ENCODE measurements at places on chromosomes 1 and 21.

- no peak for DNase-seq
Observed at GRCh38 chr1:55588309-55588708, 373.1 kb upstream of the USP24 start.

- DNase-seq = no peak
Observed at GRCh38 chr1:111736548-111737215, 2.5 kb downstream of the INKA2 start.

DNA sequence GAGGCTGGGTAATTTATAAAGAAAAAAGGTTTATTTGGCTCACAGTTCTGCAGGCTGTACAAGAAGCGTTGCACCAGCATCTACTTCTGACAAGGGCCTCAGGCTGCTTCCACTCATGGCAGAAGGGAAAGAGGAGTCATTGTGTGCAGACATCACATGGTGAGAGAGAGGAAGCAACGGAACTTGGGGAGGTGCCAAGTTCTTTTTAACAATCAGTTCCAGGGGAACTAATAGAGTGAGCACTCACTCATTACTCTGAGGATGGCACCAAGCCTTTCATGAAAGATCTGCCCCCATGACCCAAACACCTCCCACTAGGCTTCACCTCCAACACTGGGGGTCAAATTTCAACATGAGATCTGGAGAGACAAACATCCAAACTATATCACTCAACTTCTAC lies 77.2 kb downstream of the DDAH1 start:
- no peak for DNase-seq

DNA sequence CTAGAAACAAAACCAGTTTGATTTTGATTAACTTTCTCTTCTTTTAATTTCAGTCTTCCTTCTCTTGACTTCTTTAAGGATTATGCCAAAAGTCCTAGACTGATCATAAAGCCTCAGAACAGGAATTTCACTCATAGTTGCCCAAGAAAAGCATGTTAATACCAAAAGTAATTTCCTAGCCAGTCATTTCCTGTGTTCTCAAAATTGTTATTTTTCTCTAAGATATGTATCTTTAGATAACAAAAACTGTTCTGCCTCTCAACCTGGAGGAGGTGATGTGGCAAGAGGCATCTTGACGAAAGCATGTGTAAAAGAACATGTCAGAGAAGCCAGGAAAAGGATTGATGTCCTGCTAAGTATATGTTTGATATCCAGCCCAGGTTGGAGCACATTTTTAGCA lies 78.0 kb upstream of the IPO9 start:
- no peak for DNase-seq

DNA sequence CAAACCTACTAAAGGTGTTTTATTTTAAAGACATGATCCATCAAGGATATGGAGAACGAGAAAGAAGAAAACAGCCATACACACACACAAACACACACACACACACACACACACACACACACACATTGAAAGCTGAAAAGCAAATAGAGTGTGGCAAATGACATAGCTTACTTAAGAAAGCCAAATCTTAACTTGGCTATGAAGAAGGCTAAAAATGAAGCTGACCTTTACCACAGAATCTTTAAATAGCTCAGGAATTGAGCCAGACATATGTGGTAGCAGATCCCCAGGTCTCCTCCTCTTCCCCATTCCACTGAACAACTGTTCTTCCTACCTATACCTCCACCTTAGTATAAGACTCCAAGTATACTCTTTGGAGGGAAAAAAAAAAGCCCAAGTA lies 185.6 kb downstream of the CLEC20A start:
- DNase-seq = no peak

- no peak for DNase-seq
Observed at GRCh38 chr1:205046870-205047269, 3.9 kb downstream of the CNTN2 start.

DNA sequence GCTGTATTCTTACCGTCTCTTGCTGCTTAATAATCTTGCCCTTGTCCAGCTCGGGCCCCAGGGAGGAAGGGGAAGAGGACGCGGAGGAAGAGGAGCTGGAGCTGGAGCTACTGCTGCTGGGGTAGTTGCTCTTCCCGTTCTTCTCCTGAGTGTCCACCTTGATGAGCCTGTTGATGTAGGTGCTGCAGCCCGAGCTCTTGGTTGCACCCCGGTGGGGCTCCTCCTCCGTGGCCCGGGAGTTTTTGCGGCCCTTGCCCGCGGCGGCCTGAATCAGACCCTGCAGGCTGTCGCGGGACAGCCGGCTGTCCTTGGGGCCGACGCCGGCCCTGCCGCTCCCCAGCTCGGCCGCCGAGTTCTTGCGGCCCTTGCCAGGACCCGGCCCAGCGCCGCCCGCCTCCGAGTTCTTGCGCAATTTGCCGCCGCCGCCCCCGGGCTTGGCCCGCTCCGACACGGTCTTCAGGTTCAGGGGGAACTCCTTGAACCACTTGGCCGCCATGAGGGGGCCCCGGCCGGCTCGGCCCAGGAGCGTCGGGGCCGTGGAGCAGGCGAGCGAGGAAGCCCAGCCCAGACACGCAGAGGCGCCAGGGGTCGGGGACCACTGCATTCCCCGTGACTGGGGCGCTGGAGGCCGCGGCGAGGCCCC lies 475 bp upstream of the TDRD10 start:
- peak; percentile 34 for DNase-seq

GRCh38 chr21:31634993-31635392 lies 24.5 kb upstream of the SOD1 start:
- no peak for DNase-seq

DNA sequence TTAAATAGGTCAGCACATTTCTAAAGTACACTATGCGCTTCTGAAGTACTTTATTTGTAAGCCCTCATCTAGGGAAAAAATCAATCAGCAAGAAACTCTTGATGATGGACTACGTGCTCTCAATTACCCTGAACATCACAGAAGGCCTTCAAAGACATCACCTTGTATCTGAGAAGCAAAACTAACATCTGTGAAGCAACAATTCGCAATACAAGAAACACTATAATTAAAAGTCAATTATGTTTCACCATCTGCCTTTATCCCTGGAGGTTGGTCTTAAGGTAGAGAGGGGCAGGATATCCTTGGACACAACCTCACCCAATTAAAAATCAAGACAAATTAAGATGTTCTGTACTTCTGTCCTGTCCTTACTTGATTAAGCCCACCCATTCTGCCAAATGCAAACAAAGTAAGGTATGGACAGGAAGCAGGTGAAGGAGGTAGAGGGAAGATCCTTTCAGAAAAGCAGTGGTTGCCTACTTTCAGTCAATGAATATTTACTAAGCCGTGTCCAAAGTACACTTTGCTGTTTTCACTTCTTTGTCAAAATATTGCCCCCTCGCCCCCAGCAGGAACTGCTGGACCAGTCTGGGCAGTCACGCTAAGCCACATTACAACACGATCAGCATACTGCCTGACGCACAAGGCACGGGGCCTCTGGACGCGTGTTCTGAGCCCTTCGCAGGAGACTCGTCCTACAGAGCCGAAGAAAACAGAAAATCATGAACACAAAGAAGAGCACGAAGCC lies 887 bp downstream of the SLC19A2 start:
- no peak for DNase-seq

- no peak for DNase-seq
Observed at GRCh38 chr1:9135073-9135836, 6.4 kb upstream of the GPR157 start.

GRCh38 chr21:41135746-41136145 lies 32.2 kb upstream of the BACE2 start:
- no peak for DNase-seq

DNA sequence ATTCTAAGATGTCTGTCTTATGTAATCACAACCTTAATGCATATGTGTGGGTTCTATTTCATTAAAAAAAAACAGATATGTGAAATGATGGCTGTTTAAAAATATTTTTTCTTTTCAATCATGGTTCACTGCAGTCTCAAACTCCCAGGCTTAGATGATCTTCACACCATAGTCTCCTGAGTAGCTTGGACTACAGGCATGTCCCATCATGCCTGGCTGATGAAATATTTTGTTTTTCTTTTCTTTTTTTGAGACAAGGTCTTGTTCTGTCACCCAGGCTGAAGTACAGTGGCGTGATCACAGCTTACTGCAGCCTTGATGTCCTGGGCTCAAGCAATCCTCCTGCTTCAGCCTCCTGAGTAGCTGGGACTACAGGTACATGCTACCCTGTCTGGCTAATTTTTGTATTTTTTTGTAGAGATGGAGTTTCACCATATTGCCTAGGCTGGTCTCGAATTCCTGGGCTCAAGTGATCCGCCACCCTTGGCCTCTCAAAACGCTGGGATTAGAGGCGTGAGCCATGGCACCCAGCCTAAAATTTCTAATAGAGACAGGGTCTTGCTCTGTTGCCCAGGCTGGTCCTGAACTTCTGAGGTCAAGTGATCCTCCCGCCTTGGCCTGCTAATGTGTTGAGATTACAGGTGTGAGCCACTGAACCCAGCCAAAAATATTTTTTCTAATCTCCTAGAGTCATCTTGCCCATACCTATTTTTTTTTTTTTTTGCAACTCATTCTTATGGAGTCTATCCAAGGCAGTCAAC lies 67.6 kb downstream of the GIPC2 start:
- no peak for DNase-seq

DNA sequence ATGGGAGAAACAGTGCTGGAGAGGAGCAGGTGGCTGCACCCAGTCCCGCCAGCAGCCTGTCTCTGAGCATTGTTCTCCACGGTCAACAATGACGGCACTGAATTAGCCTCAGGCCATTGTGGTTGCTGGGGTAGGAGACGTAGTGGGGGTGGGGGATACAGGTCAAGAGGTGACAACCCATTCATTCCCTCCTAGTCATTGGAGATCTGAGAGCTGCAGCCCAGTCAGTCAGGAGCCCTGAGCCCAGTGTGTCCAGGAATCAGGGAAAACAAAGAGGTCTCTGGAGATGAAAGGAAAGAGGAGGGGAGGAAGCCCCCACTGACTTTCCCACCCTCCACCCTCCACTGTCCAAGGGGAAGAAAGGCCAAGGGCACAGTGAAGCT lies 15.3 kb downstream of the SMIM12 start:
- no peak for DNase-seq

DNA sequence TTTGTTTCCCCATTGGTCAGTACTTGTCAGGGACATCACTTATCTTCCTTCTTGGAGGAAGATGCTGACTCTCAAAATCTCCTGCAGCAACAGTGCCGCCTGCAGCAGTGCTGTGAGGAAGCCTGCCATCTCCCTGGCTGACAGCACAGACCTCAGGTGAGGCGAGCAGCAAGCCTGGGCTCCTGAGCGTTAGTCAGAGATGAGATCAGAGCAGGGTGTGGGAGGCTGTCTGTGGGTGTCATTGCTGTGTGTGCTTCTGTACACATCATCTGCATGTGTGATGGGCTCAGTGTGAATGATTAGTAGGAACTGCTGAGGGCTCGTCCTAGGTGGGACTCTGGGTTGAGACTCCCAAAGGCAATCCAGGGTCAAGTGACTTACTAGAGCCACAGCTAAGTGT lies 6.1 kb downstream of the STRIP1 start:
- no peak for DNase-seq

GRCh38 chr1:42524330-42524729 lies 61.2 kb downstream of the CCDC30 start:
- DNase-seq = no peak

DNA sequence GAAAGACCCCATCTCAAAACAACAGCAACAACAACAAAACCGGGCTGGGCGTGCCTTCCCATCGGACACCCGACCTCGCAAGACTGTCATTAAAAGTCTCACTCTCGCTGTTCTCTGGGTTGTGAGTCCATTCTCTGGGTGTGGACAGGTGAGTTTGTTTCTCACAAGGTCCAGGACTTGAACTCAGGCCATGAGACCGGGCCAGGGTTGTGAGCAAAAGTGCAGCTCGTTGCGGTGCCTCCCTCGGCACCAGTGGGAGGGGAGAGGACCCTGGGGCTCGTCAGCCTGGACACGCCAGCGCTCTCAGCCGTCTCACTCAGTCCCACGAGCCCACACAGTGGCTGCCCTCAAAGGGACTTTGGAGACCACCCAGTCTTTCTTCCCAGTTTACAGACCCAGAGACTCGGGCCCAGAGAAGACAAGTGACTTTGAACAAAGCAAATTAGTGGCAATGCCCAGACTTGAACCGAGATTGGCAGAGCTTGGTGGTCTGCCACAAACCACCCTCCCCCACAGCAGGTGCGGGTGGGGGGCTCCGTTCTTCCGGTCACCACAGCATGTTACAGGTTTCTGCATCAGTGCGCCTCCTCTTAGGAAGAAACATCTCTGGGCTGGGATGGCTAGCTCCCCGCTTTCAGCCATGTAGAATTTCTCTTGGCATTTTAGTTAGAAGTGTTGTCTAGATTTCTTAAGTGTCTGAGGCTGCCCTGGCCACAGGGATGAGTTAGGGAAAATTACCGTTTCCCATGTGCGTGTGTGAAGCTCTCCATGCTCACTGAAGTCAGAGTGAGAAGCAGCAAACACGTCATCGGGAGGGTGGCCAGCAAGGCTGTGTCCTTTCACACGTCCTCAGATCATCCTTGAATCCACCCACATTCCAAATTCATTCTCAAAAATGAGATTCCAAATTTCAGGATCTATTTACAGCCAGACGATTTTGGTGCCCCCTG lies 28.3 kb downstream of the LRRC3 start:
- no peak for DNase-seq

- DNase-seq = no peak
Observed at GRCh38 chr1:2213576-2214505, 14.3 kb upstream of the SKI start.

GRCh38 chr1:69993810-69994209 lies 211.6 kb downstream of the LRRC40 start:
- no peak for DNase-seq

GRCh38 chr1:199545780-199546179 lies 481.7 kb upstream of the NR5A2 start:
- no peak for DNase-seq

DNA sequence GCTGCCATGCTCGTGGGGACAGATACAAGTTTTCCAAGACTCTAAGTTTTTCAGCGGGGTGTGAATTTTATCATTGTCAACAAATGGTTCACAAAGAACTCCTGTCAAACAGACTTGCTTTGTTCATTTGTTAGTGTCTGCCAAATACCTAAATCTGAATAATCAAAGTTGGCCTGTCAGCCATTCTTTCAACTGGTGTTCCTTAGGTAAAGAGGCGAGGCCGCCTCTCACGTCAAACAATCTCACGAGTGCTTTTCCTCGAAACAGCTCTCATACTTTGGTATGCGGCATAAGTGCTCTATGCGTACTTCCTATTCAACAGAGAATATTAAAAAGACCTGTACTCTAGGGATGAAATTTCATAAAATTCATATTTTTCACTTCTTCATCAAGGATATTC lies 51.4 kb upstream of the KANK4 start:
- DNase-seq = no peak

DNA sequence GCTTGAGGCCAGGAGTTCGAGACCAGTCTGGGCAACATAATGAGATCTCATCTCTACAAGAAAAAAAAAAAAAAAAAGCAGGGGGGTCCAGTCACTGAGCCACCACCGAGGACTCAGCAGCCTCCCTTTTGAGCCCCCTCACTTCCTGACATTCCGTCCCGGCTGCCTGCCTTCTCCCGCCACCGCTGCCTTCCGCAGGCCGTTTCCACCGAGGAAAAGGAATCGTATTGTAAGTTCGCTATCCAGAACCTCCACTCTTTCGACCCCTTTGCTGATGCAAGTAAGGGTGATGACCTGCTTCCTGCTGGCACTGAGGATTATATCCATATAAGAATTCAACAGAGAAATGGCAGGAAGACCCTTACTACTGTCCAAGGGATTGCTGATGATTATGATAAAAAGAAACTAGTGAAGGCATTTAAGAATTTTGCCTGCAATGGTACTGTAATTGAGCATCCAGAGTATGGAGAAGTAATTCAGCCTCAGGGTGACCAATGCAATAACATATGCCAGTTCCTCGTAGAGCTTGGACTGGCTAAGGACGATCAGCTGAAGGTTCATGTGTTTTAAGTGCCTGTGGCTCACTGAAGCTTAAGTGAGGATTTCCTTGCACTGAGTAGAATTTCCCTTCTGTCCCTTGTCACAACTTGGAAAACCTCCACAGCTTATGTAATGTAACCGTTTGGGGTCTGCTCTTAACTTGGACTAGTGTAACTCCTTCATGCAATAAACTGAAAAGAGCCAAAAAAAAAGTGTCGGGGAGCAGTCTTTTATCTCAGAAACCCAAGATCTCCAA lies 55.6 kb downstream of the GLUL start:
- DNase-seq = no peak
